ENCODE measurements at places on chromosomes 12 and 14.

- DNase-seq = peak; percentile 33
Observed at GRCh38 chr12:18443768-18444437, 182.6 kb downstream of the PIK3C2G start.

DNA sequence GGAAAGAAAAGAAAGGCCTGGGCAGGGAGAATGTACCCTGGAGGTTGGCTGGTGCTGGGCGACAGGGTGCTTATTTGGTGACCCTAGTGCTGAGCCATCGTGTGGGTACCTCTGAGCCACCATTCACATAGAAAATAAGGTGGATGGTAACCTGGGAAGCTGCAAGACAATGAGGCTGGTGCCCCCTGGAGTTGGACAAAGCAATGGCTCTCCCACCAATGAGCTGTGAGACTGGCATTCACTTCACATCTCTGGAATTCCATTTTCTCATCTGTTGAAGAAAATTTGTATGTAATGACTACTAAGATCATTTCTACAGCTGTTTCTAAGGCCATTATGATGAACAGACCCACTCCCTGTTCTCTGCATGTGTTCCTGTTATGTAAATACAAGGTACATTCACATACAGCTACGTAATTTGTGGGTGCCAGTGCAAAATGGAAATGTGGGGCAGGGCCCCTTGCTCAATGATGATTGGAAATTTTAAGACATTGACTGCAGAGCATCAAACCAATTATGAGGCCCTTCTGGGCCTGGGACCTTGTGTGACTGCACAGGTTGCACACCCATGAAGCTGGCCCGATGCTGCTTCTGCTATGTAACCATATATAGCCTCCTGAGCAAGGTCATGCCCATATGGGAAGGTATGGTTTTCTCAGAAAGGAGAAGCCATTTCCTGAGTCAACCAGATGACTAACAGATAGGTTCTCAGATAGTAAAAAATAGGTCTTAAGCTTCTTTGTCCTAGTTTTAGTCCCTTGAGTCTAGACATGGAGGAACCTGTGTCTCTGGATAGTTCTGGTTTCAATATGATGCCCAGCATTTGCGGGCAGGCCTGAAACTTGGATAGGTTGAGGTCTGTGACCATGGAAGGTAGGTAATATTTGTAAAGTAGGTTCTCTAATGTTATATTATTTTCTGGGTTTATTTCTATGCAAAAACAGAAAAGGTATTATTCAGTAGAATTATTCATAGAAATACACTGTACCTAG lies 63.4 kb upstream of the IGF1 start:
- no peak for DNase-seq

DNA sequence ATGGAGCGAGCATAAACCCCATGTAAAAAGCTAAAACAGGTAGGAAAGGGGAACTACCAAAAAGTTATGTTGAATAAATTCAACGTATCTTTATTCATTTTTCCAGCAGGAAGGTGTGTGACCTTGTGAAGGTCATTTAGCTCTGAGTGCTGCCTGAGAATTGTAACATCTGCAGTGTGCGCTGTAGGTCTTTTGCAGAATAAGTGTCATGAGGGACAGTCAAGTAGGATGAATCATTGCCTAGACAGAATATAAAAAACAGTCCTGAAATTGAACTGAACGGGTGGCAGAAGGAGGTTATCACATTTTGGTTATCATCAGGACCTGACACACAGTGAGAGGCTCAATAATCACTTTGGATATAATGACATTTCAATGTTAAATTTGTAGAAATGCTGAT lies 334.8 kb upstream of the NOVA1 start:
- DNase-seq = no peak

GRCh38 chr12:18375583-18375982 lies 114.3 kb downstream of the PIK3C2G start:
- no peak for DNase-seq

DNA sequence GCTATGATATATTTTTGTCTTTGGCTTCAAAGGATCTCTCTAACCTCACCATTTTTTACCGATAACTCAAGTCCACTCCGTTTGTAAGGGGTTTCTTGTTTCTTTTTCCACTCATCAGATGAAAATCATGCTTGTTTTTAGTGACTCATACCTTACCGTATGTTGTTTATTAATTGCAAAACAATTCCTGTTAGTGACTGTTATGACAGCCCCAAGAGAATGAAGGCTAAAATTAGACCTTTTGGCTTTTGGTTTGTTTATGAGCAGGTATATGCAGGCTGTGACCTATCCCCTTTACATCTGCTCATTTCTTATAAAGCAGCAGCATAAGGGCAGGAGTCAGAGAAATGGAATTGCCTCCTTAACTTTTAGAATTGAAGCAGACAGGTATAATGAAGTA lies 319.8 kb downstream of the CEP128 start:
- DNase-seq = no peak

DNA sequence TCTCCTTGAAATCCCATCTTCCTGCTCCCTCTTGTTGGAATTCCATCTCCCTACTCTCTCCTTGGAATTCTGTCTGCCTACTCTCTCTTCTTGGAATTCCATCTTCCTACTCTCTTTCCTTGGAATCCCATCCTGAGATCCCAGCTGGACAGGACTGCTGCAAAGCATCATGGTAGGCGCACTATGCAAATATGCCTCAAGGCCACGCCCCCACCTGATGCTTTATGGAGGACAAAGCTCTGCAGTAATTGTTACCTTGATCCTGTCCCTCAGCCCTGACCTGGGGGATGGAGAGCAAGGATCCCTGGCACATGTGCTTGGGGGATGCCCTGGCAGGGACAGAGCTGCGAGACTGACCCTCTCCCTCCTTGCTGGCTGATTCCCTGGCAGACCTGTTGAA lies 185.6 kb downstream of the TBX5 start:
- DNase-seq = no peak

DNA sequence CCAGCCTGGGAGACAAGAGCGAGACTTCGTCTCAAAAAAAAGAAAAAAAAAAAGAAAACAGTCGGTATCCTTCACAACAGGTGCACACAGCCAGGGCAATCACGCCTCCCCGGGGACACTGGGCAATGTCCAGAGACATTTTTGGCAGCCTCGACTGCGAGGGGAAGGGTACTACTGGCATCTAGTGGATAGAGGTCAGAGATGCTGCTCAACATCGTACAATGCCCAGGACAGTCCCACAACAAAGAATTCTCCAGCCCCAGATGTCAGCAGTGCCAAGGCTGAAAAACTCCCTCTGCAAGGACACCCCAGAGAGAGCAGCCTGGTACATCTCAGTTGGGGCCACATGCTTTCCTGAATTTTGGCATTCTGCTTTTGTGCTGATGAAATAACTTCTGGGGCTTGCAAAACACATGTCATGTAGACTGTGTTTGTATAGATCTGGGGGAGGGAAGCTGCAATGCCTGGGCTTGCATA lies 21.5 kb downstream of the ALDH2 start:
- DNase-seq = no peak

GRCh38 chr12:116695464-116695725 lies 42.5 kb downstream of the SPRING1 start:
- DNase-seq = no peak

- DNase-seq = no peak
Observed at GRCh38 chr12:132953771-132954170, 2.3 kb downstream of the ZNF605 start.

DNA sequence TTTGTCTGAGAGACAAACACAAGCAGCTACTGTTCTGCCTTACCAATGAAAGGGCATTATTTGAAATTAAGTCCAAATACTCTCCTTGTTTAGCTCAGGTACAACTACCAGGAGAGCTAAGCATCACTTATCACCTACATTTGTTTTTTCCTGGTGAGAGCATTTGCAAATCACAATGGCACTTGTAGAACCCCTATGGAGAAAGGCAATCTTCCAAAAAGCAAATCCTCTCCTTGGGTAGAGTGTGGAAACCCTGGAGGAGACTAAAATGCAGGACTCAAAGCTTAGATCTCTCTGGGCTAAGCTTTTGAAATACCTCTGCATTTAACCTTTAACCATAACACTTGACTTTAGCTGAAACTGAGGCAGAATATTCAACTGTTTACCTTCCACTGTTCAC lies 20.8 kb downstream of the GTSF1 start:
- no peak for DNase-seq

Data from DMS79 treated with DMSO at 0.1 percent for 48 hours (cell line).